ENCODE measurements at places on chromosomes 7 and 10.

DNA sequence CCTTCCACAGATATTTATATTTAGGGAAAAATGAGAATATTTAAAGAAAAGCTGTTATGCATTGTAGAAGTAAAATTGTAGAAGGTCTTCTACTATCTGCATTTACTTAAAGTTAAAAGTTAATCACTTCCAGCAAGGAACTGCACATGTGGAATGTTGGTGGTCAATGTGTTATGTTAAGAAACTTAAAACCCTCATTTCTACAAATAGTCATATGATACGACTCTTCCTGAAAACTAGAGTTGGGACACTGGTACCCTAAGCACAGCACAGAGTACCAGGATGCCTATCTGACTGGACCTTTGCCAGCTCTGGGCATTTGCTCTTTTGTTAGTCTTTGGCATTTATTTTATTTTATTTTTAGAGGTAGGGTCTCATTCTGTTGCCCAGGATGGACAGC is 524.2 kb upstream of the GALNT17 start:
- DNase-seq, result no peak

DNA sequence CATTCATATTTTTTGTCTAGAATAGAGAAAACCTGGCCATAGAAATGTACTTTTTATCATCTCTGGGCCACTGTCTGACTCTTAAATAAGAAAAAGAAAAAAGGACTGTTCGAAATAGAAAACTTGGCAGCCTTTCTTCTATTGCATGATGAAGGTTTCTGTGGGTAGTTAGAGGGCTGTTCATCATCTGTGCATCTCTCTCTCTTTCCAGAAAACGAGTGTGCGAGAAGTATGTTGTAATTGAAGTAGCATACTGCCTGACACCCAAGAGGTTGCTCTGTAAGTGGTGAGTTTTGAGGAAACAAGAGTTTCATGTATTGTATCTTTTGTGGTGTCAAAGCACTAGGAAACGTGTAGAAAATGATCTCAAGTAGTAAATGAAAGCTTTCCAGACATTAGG is 343.2 kb upstream of the TMEM229A start:
- DNase-seq, result no peak

- DNase-seq, result no peak
These were observed 598.6 kb downstream of the SH2D4B start for GRCh38 chr10:81136261-81136660.

DNA sequence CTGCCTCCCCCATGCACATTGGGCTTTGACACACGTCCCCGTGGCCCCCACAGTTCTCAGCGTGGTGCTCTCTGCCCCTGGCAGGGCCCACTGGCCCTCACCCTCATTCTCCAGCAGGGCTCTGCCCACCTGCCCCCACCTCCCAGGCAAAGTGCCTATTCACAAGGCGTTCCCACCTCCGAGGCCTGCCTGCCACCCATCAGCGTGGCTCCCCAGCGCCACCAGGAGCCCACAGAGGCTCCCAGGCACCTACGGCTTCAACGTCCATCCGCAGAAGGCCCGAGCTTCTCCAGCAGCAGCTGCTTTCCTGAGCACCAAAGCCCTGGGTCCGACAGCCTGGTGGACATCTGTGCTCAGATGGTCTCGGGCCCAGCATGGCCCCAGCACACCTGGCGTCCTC is 211.8 kb upstream of the PPP2R2D start:
- DNase-seq, result no peak

DNA sequence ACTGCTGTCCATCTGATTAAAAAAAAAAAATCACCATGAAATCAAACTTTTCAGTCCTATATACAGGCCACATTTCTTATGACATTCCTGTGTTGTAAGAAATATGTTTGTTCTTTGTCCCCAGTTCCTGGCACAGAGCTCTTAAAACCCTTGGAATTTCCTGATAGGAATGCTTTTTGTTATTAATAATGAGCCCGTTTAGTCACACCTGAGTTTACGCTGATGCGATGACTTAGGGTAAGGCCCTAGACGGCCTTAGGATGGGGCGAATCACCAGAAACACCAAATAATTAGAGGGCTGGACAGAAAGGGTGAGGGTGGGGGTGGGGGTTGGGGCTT is 17.5 kb downstream of the TSPAN15 start:
- no peak for DNase-seq

- no peak for DNase-seq
These were observed 353.6 kb downstream of the THSD7A start for GRCh38 chr7:11478426-11478825.

DNA sequence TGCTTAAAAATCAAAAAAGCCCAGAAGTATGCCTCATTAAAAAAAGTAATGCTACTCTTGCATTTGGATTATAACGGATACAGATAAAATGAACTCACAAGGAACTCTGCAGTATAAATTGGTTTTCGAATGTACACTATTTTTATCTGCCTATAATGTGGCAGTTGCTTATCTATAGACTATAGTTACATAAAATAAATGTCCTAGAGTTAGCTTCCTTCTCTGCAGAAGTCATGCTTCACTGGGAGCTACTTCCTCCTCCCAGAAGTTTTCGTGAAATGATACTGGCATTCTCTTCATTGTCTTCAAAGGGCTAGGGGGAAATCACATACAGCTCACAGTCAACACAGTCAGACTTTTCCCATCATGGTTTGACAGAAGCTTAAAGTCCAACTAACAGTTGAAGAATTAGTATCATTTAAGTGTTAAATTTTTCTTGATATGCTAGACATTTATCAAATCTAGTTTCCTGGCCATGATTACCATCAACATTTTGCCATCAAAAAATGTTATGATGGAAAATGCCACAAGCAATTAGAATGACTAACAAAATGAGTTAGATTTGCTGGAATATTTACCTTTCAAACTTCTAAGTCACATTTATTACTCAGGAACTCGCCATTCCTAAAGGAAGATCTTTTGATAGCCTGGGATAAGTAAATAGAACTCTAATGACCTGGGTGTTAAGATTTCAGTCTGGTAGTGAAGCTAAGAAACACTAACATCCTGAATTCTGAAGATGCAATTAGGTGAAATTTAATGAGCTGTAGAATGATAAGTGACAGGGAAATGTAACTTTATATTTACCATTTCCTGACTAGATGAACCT is 87.3 kb upstream of the TRIL start:
- DNase-seq, result no peak

- no peak for DNase-seq
These were observed 1.8 kb upstream of the ATG9B start for GRCh38 chr7:151025924-151026671.

DNA sequence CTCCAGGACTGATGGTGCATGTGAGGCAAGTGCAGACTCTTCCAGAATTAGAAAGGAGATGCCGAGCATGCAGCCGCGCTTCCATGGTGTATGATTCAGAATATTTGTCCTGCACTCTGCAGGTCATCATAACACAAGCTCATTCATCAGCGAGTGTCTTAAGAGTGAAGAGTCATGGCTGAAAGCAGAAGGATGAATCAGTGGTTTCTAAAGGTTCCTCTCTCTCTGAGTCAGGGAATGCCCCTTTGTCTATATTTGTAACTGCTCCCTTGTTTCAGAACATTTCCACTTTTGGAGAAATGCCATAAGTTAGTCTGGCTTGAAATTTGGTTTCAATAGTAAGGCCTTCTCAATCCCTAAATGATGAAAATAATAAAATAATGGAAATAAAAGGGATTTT is 52.3 kb downstream of the HECW1 start:
- DNase-seq, result no peak

DNA sequence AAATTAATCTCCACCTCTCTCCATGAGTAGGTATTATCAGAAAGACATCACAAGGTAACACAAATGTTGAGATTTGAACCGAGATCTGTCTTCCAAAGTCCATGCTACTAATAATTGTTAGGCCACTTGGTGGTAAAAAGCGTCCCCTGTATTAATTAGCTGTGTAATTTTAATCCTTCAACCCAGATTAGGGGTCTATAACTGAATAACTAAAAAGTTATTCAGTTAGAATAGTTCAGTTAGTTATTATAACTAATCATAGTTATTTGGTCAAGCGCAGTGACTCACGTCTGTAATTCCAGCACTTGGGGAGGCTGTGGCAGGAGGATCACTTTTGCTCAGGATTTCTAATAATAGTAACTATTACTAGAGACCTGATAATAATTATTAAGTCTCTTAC is 5.6 kb downstream of the PDSS1 start:
- DNase-seq, result no peak

GRCh38 chr7:132359743-132360142 is 216.5 kb downstream of the PLXNA4 start:
- no peak for DNase-seq

DNA sequence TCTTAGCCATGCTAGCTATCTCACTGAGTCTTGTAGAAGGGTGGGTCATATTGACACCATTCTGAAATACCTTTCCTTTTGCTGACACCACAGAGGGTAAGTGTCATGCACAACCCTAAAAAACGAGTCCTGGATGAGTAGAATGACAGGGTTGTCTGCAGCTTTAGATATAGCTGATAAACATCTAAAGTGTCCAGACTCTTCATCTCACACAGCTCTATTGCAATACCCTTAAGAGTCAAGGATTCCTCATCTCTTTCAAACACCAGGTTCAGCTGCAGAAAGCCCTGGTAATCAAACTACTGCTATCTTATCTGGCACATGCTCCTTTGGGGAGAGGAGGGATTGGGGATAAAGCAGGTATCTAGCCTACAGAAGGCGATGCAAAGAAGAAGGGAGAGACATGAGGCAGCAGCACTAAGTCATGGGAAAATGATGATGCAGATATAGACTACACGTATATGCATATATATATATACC is 127.0 kb downstream of the ANK3 start:
- DNase-seq, result no peak

Data from NCI-H146 (cell line).